ENCODE measurements at places on chromosomes 4 and X. TPM values are rescaled to one million over a fixed set of nuclear protein-coding genes. Genes with fewer than 3 reads are reported as not detected.

Gene EFHC2
- total RNA-seq = 0.31 TPM

GRCh38 chrX:68698942-68699341 lies 51.5 kb downstream of the STARD8 start:
- no peak overlapping the region for H3K27ac ChIP-seq
- peaks cover 3% of the 10 kb centered on the region for H3K4me1 ChIP-seq
- no peaks in the 10 kb centered on the region for H3K36me3 ChIP-seq
- no peak for DNase-seq
- H3K27me3 ChIP-seq = peaks cover 12% of the 10 kb centered on the region

- no peak overlapping the region for H3K27ac ChIP-seq
- H3K36me3 ChIP-seq = no peaks in the 10 kb centered on the region
- H3K27me3 ChIP-seq = peaks cover 14% of the 10 kb centered on the region
- H3K4me1 ChIP-seq = no peaks in the 10 kb centered on the region
Measured at GRCh38 chr4:151418385-151418784, 9.4 kb downstream of the FHIP1A start.

DNA sequence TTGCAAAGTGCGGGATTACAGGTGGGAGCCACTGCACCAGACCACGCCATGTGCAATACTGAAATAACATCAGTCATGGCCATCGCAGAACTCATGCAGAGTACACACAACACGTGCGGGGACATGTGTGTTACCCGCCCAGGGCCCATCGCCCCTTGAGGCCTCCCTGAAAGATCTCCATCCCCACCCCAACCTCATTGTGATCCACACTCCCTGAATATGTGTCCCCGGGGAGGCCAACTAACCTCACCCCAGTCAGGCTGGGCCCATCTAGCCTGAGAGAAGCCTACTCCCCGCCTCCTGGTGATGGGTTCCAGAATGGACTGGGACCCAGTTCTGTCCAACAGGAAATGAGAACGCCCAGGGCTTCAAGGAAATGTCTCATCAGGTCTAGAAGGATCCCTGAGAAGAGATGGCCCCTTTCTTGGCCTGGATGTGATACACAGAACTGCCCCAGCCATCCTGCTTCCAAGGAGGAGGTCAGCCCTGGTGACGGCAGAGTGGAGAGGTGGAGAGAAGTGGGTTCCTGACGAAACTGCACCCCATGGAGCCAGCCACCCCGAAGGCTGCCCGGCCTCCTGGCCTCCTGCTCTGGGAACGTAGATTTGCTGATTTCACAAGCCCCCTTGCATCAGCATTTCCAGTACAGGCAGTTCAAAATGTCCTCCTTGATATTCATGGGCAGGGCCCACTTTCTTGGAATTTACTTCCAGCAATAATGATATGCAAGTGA lies 22.5 kb upstream of the CLDN24 start:
- no peak overlapping the region for H3K27ac ChIP-seq
- H3K4me3 ChIP-seq = no peak overlapping the region
- peaks cover 12% of the 10 kb centered on the region for H3K27me3 ChIP-seq
- DNase-seq = no peak
- peaks cover 12% of the 10 kb centered on the region for H3K4me1 ChIP-seq

Gene ACE2
- total RNA-seq = not detected

Gene XK
- total RNA-seq = not detected

Gene CPZ
- total RNA-seq = not detected

GRCh38 chr4:7904952-7905915 lies 34.4 kb downstream of the AFAP1 start:
- H3K4me1 ChIP-seq = peaks cover 37% of the 10 kb centered on the region
- peaks cover 3% of the 10 kb centered on the region for H3K36me3 ChIP-seq
- no peak for DNase-seq
- H3K4me3 ChIP-seq = no peak overlapping the region
- peaks cover 2% of the 10 kb centered on the region for H3K27me3 ChIP-seq

- H3K4me3 ChIP-seq = no peak overlapping the region
- DNase-seq = peak; percentile 46
- H3K36me3 ChIP-seq = no peaks in the 10 kb centered on the region
- peaks cover 9% of the 10 kb centered on the region for H3K4me1 ChIP-seq
Measured at GRCh38 chrX:46376246-46376885, 168.9 kb downstream of the ZNF674 start.
